ENCODE measurements at places on chromosomes 11 and 22.

GRCh38 chr11:40302669-40303068 is 1156.8 kb downstream of the LRRC4C start:
- peak; percentile 9 for DNase-seq

DNA sequence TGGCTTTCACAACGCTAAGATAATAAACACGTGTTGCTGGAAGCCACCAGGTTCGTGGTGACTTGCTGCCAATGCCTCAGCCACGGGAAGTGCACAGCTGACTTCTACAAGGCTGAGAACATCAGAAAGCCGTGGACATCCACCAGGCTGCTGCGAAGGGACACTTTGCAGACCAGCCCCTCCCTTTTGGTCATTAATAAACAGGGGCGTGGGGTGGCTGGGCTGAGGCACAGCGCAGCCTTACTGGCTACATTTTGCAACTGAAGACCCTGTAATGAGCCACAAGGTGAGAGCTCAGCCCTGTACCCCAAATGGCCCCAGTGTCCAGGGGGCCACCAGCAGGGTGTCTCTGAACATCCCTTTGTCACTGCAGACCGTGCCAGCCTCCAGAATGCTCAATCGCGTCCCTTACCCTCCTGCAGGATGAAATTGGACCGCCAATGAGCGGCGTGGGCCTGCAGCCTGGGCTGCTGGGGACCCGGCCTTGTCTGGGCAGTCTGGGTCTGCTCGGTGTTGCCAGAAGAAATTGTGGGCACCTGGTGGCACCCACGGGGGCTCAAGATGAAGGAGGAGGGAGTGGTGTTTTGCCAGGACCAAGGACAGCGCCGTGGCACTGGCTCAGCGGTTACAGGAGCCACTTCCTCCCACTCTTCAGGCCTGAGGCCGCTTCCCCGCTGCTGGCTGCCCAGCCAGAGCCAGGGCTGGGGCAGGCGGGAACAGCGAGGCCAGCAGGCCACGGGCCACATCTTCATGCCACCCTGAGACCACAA is 181.9 kb downstream of the CTTN start:
- DNase-seq = no peak

DNA sequence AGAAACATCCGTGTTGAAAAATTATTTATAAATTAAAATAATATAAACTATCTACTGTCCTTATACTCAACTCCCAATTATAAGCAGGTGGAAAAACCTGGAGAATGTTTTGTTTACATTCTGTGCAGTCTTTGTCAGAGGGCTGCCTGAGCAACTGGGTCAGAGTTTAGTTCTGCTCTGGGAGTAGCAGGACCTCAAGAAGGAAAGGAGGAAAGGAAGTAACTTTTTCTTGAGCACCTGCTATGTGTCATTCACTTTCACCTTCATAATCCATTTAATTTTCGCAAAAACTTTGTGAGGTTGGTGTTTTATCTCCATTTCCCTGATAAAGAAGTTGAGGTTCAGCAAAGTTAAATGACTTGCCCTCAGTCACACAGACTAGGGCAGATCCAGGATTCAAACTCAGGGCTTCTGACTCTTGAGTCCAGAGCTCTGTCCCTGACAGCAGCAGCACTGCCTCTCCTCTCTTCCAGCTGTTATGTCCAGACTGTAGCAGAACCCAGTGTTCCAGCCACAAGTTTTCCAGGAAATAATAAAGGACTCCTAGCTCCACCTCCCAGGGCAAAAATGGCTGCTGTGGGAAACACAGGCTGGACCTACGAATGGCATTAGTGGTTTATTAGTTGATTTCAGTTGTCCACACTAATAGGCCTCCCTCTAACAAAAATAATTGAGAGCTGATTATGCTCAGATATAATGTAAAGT is 6.4 kb downstream of the CD3E start:
- DNase-seq = no peak

DNA sequence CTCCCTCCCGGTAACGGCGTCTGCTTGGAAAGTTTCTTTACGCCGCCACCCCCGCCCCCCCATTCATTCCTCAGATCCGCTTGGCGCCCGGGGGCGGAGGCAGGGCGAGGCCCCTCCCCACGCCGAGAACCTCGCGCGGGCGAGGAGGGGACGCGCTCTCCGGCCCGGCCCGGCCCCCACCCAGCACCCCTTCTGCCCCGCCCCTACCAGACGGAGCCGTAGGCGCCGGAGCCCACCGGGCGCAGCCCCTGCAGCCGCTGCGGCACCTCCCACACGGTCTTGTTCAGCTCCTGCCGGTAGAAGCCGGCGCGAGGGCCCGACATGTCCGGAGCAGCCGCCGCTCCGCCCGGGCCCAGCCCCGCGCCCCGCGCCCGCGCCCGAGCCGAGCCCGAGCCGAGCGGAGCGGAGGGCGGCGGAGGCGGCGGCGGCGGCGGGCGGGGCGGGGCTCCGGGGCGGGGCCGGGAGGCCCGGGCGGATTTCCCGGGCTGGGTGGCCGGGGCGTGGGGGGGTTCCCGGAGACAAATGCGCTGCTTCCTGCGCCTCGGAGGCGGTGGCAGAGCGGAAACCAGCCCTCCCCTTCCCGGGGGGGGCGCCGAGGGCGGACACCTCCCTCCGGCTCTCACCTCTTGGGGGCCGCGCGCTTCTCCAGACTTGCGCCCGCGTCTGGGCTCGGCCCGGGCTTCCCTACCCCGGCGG is at the start of gene MAPK11:
TSS of gene MAPK11 (minus strand) at position 411 of the 696 bp plus-strand sequence. CDS start at position 323, 88 bp downstream.
- peak; percentile 81 for DNase-seq

DNA sequence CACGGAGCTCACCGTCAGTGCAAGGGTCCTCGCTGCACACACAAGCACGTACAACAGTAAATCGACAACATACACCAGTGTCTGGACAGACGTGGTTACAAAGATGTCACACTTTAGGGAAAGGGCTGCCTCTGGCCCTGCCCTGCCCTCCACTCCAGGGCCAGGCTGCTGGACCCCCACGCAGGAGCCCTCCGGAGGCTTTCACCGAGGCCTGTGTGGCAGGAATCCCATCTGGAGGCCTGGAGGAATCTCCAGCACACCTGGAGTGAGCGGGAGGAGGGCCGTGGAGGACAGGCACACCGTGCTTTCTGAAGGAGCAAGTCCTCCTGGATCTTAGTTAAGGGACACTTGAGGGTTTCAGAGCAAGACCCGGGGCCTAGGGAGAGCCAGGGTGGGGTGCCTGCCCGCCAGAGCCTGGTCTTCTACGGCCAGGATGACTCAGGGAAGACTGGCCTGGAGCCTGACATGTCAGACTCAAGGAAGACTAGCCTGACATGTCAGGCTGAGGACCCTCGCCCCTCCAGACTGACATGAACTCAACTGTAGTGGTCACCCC is 2.1 kb upstream of the PIM3 start:
- DNase-seq = no peak

DNA sequence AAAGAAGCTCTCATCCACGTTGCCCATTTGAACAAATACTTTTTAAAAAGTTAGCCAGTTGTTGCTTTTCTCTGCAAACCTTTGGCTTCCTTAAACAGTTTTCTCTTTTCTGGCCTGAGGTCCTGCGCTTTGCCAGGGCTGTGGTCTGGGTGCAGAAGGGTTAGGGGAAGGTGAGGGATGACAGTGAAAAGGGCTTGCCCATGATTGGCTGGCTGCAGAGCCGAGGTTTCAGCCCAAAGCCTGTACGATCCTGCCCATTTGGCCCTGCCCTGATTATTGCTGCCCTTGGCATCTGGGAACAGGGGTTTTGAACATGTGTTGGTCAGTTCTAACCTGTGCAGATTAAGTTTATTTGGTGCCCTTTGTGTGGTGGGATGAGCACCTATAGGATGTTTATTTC is 1.5 kb downstream of the INCENP start:
- DNase-seq = peak; percentile 19

DNA sequence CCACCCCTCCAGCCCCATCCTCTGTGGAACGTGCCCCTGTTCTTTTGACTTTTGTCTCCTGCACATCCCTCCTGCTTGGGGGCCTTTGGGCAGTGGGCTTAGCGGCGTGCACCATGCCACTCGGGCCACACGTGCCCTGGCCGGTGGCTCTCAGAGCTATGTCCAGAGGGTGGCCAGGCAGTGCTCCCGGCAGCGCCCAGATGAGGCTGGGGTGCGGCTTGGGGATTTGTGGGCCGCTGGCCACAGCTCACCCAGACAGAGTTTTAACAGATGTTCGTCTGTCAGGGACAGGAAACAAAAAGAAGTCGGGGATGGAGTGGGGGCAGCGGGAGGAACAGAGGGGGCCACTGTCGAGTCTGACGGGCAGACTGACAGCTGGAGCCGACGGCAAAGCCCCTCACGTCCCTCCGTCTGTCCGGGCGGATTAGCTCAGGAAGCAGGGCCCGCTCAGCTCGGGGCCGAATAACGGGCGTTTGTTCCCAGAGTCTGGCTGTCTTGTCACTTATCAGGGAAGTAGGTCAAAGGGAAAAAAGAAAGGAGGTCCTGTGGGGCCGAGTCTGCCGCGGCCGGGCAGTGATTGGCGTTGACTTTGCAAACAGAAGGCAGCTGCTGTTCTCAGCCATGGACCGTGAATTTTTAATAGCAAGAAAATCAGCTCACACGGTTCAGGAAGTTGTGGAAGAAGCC is 61.6 kb downstream of the LRP5 start:
- peak; percentile 34 for DNase-seq

DNA sequence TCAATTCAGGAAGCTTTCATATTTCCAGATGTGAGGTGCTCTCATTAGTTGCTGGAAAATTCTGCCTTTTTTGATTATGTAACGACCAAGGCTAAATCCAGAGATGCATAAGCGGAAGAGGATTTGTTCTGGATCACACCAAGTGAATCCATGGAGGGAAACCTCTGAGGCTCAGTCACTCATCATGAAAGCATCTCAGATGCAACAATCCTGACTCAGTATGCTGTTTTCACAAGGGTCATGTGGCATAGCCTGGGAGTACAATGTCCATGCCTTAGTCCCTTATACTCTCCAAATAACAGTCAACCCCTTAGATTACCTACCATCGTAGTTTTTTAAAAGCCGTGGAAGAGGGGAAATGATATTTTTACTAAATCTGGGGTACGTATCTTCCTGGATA is 445.6 kb downstream of the NTM start:
- peak; percentile 10 for DNase-seq

DNA sequence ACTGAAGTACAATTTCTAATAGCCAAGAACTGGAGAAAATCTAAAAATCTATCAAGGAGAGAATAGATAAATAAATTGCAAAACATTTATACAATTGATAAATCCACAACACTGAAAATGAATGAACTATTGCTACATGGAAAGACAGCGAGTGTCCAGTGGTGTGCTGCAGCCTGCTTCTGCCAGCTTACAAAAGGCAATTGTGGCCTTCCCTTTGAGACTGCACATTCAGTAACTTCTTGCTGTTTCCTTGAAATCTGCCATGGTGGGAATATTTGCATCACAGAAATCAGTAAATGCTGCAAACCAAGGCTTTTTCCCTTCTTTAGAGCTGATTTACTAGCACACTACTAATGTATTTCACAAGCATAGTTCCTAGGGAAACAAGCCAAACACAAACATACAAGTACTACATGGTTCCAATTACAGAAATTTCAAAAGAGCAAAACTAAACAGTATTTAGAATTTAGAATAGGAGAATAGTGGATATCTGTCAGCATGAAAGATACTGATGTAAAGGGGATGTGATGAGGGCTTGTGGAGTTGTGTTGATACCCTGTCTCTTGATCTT is 76.9 kb upstream of the TRIM77 start:
- no peak for DNase-seq

GRCh38 chr22:47201996-47202818 is 439.8 kb downstream of the TBC1D22A start:
- DNase-seq = no peak

DNA sequence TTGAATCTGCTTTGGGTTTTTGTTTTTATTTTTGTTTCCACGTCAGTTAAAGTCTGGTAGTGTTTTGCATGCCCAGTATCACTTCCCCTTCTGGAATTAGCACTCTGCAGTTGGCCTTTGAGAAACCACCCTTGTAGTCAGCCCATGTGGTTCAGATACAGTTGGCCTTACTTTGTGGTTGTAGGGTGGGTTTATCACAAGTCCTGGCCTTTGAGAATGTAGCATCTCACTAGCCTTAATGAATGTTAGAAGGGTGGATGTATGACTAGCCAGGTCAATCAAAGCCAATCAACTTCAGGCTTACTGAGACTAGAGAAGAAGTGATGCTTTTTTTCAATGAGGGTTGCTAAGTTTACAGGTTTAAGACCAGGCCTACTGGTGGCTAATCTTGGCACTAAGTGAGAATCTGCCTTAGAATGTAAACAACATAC is 19.8 kb downstream of the ARL14EP start:
- DNase-seq = no peak

GRCh38 chr11:10891151-10891720 is 33.4 kb upstream of the ZBED5 start:
- no peak for DNase-seq

GRCh38 chr22:36110306-36110881 is 50.2 kb downstream of the APOL3 start:
- DNase-seq = no peak

- DNase-seq = no peak
Observed at GRCh38 chr11:107598225-107599139, 7.5 kb downstream of the ELMOD1 start.

- no peak for DNase-seq
Observed at GRCh38 chr11:1830322-1831223, 4.2 kb upstream of the SYT8 start.

GRCh38 chr22:16915701-16916100 is 90.5 kb upstream of the XKR3 start:
- DNase-seq = no peak

DNA sequence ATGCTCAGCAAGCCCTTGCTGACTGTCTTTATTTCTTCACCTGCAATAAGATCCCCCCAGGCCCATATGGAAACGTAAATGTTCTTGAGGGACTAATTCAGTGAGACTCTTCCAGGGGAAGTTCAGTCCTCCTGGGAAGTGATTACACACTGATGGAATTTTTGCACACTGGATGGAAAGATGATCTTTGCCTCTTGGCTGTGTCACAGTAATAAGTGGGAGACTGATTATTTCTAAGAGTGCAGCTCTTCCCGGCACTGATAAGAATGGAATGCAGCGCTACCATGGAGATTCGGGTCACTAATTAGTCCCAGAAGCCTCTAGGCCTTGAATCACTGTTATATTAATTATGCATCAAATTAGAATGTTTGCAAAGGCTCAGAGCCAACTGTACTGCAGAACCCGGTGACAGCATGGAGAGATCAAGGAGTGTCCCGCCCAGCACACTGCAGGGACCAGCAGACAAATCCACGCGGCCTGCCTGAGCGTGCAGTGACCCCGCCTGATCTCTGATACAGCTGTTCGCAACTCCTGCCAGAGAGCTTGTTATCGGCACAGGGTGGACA is 178.3 kb downstream of the SNX19 start:
- peak; percentile 94 for DNase-seq

DNA sequence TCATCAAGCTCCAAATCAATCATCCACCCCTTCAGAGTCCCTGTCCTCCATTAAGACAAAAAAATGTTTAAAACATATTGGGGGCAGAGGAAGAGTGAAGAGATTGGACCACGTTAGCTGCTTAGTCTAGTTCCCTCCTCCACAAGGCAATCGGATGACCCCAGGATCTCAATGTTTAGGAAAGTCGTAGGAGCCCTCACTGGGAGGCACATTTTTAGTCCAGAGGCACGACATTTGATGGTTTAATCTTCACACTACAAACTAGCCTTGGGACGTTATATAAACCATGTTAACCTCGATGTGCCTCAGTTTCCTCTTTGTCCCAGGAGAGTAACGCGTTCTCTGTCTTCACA is 588 bp upstream of the FAT3 start:
- DNase-seq = no peak

GRCh38 chr11:21634956-21635355 is 557.9 kb upstream of the ANO5 start:
- no peak for DNase-seq

GRCh38 chr22:17266251-17266971 is 47.2 kb upstream of the ADA2 start:
- DNase-seq = no peak

GRCh38 chr11:13335319-13335718 is 57.7 kb downstream of the BMAL1 start:
- DNase-seq = peak; percentile 92

- DNase-seq = peak; percentile 97
Observed at GRCh38 chr11:62727872-62728170, 465 bp upstream of the TTC9C start.

Measured in foreskin fibroblast (primary cell).